Right atrium auricular region (tissue), 2 donors: ENCODE measurements at places on chromosomes 1 and 21. TPM values are rescaled to one million over a fixed set of nuclear protein-coding genes. Genes with fewer than 3 reads are reported as not detected.

EPHA10 gene
- total RNA-seq, result not detected

FASLG gene
- not detected for total RNA-seq

PADI3 gene
- not detected for total RNA-seq

FMO2 gene
- total RNA-seq, result 28.4 TPM

- peaks cover 10% of the 10 kb centered on the region for H3K36me3 ChIP-seq
- peak overlapping the region; percentile 96 for H3K4me3 ChIP-seq
- peaks cover 27% of the 10 kb centered on the region for H3K4me1 ChIP-seq
- no peak for DNase-seq
These were observed 309 bp downstream of the NSL1 start for GRCh38 chr1:212791261-212791675.

- peak; percentile 23 for DNase-seq
- H3K36me3 ChIP-seq, result no peaks in the 10 kb centered on the region
- H3K27ac ChIP-seq, result no peak overlapping the region
- no peaks in the 10 kb centered on the region for H3K27me3 ChIP-seq
- H3K4me3 ChIP-seq, result no peak overlapping the region
These were observed 13.2 kb upstream of the MYOG start for GRCh38 chr1:203098914-203099520.
